Stimulated activated CD8-positive, alpha-beta memory T cell treated with anti-CD3 and anti-CD28 coated beads, Interleukin-15, amount 100 ng/mL, for 1 hour (primary cell): ENCODE measurements at places on chromosomes 2 and 18.

GRCh38 chr2:1915196-1915595 is 170.9 kb upstream of the PXDN start:
- DNase-seq = no peak

DNA sequence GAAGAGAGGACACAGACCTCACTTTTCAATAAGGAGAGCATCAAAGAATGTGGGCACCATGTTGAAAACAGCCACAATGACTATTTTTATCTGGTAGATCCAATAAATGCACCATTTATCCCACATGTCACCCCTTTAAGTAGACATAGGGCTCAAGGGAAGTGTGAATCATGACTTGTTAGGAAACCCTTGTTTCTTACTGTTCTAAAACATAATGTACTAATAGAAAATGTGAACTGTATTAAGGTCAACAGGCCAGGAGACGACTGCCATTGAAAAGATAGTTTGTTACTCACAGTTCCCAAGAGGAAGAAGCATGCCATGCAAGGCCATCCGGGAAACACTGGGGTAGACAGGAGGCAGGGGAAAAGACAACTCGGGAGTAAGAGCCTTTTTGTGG is 137.7 kb downstream of the EN1 start:
- DNase-seq = no peak

DNA sequence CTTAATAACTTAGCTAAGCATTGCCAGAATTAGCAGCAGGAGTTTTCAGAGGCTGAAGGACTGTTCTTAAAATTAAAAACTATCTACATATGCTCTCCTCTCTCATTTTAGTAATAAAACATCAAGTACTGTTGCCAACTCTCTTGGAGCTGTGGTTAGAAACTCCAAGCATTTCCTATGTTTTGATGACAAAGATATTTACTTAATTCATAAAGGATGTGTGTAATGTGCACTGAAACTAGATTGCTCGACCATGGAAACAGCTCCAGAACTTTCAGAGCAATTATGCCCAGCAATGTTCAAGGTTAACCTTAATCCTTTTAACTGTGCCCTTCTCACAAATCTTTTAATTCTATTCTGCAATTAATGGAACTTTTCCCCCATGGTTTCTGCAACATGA is 8.4 kb downstream of the GRP start:
- no peak for DNase-seq

DNA sequence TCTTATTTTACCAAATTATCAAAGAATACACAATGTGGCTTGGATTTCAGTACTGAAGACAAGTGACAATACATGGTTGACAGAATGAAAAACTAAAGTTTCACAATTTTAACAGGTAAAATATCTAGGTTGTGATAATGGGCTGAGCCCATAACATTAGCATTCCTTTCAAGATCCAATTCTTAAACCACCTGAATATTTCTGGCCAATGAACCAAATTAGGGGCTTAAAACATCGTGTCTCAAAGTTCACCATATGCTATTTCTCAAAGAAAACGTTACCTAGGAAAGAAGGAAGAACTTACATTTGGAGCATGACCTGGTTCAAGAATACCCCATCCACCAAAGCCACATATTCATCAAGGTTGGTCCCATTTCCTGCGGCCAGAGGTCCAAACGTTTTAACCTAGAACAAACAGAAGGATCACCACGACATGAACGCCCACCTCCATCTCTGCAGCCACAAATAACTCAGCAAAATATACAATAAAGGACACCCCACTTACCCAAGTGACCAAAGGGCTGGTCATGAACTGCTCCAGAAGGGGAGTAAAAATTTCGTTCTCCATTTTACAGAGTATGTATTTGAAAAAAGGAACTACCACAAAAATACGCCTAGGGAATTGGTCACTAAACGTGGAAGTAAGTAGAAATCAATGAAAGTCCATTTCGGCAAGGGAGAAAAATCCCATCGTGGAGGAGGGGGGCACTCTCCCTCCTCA is 984 bp downstream of the CCDC88A start:
- no peak for DNase-seq

DNA sequence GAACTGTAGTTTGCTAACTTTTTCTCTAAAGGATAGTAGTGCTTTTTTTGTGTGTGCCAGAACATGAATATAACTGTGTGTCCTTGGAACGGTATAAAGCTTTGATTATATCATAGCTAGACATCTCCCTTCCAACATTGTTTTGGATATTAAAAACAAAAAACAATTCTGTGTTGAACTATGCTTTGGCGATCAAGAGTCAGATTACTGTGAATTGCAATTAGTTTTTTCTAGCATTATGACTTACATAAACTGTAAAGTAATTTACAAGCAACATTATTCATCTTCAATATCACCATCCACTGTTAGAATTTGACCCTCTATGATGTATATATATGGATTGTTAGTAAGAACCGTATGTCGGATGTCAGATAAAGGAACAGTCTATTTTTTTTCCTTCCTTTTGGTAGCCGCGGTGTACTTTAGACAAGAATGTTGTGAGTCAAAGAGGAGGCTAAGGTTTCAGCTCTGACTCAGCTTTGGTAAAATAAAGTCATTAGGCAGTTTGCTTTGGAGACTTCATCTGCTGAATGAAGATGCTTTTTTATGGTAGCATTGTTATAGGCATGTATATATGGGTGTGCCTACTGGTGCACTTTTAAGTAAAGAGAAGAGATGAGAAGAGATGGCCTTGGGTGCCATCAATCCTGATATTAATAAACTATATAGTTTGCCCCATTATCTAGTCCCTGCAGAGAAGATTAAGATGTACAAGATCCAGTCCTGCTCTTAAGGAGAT is 76.4 kb downstream of the LTBP1 start:
- DNase-seq = no peak
